ENCODE measurements at places on chromosomes 5 and 9.

GRCh38 chr5:128241051-128241695, 157.6 kb downstream of the SLC12A2 start:
- no peak for DNase-seq

GRCh38 chr5:16596581-16596940, 20.2 kb downstream of the RETREG1 start:
- no peak for DNase-seq

- no peak for DNase-seq
These were observed 217.0 kb downstream of the DOCK8 start for GRCh38 chr9:431701-432100.

DNA sequence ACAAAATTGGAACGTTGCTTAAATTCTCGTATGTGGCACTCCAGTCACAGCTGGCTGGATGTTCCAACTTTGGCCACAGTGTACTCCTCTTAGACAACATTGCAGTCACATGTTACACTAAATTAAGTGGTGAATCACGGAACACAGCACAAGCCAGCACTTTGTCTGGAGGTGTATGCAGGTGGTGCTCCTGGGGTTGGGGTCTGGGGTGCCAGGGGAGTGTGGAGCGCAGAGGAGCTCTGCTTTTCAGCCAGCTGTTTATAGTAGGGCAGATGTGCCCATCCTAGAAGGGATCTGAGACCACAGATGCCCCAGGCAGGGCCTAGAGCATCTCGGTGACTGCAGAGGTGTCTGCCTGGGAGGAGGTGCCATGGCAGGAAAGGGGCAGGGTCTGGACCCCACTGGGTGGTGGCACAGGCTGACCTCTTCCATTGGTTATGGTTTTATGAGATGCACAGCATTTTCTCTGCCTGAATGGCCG, 82.6 kb downstream of the WNK2 start:
- DNase-seq: no peak

GRCh38 chr5:6730407-6730806, 17.2 kb downstream of the TENT4A start:
- no peak for DNase-seq

DNA sequence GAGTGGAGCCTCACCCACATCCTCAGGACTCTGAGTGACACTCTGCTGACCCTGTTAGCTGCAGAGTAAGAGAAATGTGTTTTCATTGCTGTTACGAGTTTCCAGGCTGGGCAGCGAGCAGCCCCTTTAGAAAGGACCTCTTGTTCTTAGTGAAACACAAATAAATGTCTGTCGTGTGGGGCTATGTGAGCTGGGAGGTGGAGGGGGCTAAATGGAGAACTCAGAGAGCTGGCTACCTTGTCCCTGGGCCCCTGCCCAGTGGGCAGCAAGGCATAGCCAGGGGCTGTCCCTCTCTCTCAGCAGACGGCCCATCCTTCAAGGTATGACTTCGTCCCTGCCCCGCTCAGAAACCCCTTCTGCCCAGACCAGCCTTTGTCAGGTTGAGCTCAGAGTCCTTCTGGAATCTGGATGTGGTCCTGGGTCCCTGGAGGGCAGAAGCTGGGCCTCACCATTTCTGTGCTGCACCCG, 10.2 kb downstream of the DCANP1 start:
- no peak for DNase-seq

GRCh38 chr5:139825690-139826089, 30.1 kb downstream of the PSD2 start:
- DNase-seq: no peak

GRCh38 chr5:42811591-42812446, at the start of gene SELENOP:
SELENOP (minus strand) TSS chr5:42811892; CDS start chr5:42808353, 3,539 bp downstream.
- DNase-seq: no peak

- no peak for DNase-seq
These were observed 105.6 kb downstream of the KCTD16 start for GRCh38 chr5:144276034-144276822.

- DNase-seq: no peak
These were observed 345.6 kb downstream of the PLK2 start for GRCh38 chr5:58114324-58114723.

DNA sequence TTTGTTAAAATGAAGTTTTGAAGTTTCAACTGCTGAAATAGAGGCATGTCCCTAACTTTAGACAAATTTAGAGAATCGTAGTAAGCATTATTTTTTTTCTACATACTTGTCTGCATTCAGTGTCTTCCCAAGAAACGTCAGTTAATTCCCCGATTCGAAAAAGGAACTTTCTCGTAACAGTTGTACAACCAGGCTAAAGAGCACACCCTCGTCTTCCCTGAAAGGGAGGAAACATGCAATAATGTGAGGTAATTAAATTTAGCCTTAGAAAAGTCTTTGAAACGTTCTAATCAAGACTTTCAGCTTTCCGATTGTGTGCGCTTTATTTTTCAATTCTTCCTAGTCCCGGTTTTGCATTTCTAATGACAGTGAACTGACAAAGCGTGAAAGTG, 374 bp upstream of the SLC1A3 start:
- DNase-seq: no peak

- no peak for DNase-seq
These were observed 83.4 kb downstream of the LPAR1 start for GRCh38 chr9:110954822-110955291.

GRCh38 chr5:124783794-124784193, 37.4 kb upstream of the ZNF608 start:
- no peak for DNase-seq

GRCh38 chr9:70352802-70353201, 61.7 kb downstream of the KLF9 start:
- DNase-seq: no peak

- DNase-seq: no peak
These were observed 36.8 kb upstream of the TEX48 start for GRCh38 chr9:114718801-114719221.

GRCh38 chr5:14149672-14150274, 6.6 kb downstream of the TRIO start:
- no peak for DNase-seq

DNA sequence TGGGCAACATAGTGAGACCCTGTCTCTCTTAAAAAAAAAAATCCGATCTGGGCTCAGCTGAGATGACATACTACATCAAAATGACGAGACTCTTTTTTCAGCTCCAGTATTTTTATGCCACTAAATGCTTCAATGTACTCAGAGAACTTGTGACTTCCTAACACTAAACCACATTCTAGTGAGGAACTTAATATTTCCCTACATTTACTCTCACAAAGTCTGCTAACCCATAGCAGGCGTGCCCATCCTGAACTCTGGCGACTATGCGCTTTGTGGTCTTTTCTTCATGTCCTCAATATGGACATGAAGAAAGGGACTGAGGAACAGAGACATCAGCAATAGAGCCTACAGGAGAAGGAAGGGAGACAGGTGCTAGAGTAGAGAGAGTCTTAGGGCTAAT, 41.3 kb downstream of the ITK start:
- no peak for DNase-seq

DNA sequence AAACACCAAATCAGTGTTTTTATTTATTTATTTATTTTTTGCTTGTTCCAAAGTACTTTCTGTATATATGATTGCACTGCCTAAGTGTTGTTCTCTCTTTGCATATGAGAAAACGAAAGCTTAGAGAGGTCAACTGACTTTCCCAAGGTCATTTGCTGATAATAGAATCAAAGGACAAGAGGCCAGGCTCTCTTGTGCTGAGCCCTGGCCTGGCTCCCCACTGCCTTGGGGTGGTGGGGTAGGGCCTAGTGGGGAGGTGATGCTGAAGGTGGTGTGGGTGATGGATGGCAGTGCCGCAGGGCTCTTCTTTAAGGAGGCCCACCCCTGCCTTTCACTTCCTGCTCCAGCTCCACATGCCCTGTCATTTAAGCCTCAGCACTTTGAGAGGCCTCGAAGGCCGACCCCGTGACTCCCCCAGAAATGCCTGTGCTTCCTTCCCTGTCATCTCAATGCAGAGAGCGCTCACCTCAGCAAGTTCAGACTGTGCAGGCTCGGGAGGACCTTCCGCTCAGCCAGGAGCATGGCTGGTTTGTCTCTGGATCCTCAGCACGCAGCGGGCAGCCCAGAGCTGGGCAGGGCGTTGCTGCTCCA, 59.5 kb downstream of the SMIM23 start:
- DNase-seq: no peak

DNA sequence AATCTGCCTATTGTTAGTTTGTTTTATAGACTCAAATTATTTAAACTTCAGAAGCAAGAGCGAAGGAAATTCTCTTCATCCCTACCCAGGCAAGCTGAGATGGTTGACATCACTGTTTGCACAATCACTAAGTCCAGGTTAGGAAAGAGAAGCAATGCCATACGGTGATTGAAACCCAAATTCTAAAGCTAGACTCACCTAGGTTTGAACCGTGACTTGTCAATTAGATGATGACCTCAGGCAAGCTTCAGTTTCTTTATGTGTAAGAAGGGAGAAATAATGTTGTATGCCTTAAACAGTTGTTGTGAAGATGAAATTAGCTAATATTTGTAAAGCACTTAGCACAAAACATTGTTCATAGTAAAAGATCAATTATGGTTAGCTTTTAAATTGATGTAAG, 96.5 kb upstream of the ANKRD55 start:
- DNase-seq: no peak

- no peak for DNase-seq
These were observed 759 bp downstream of the GEMIN5 start for GRCh38 chr5:154937186-154937717.

DNA sequence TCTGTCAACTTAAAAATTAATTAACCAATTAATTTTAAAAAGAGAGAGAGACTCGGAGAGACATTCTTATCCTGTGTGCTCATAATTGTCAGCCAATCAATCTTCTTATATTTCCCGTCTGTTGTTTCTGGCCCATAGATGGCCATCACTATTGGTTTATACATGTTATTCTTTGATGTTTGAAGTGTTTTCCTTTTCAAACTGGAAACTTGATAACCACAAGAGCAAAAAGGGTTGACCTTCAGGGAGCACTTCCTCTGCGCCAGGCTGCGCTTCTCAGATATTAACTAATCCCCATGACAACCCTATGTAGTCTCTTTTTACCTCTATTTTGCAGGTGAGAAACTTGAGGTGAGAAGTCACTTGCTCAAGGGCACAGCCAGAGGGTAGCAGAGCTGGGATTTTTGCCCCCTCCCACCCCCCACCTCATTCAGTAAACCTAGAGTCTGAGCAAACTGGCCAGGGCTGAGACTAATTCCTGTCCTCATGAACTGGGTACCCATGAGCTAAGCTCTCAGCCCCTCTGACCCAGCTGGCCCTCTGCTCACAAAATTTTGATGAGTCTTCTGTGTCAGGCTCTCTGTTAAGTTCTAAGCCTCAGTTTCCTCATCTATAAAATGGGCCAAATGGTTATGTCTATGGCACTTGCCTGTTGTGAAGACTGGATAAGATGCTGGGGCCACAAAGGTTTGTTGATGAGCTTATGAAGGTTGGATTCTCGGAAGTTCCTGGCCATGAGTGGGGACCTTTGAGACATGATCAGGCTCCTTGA, 86.0 kb upstream of the SH3PXD2B start:
- DNase-seq: no peak

DNA sequence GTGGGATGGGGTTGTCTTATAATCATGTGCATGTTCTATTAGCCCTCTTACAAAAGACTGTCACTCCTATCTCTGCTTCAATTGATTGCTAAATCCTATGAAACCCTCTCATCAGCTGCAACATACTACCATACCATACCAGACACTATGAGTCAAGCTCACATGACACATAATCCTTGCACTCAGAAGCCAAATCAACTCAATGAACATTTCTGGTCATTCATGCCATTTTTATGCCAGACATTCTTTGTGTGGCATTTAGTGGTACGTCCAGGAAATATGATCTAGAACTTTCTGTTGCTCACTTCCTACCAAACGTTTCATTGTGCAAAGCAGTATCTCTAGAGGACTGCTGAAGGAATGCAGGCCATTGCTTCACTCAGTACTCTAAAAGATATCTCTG, 159.2 kb upstream of the GNA14 start:
- no peak for DNase-seq

- no peak for DNase-seq
These were observed 426.5 kb upstream of the CD180 start for GRCh38 chr5:67623078-67623477.

DNA sequence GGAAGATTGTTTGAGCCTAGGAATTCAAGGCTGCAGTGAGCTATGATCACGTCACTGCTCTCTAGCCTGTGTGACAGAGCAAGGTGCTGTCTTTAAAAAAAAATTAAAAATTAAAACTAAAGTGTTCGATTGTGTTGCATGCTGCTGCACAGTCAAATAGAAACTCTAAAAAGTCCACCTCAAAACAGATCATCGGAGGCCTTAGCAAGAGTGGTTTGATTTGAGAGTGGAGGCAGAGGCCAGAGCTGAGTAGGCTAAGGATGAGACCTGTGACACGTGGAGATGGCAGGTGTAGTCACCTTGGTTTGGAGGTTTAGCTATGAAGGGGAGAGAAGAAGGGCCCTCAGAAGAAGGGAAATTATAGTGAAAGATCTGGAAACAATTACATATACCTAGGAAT, 2.8 kb upstream of the PTPDC1 start:
- no peak for DNase-seq

DNA sequence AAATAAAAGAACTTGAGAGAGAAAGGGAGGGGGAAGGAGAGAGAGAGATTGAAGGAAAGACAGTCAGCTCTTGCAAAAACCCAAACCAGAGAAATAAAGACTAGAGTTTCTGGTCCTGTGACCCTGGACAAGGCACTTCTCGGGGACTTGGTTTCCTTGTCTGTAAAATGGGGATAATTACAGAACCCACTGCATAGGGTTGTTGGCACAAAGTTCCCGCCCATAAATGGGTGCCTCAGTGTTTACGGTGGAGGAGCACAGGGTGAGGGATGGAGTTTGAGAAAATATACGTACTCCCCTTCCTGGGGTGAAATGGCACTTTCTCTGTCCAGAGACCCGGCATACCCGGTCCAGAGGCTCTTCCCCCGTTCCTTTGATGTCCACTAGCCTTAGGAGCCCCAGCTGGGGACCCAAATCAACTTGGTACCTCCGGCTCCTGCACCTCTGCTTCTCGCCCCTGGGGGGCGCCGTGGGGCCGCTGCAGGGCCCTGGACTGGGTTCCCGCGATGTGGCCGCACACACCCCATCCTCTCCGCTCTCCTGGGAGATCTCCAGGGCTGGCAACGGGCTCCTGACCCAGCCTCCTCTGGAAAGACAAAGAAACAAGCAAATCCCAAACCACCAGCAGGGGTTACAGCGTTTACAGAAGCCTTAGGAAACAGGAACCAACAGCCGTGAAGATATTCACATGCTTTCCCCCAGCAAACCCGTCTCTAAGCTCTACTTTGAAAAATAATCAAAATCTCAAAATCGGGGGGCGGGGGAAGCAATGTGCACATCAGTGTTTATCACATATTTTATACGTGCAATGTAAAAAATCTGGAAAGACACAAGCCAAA, 26.3 kb downstream of the PTGES start:
- no peak for DNase-seq

Data from thymus (tissue), 14 donors.